Lower leg skin (tissue), 4 donors: ENCODE measurements at places on chromosomes 4 and X. TPM values are rescaled to one million over a fixed set of nuclear protein-coding genes. Genes with fewer than 3 reads are reported as not detected.

DNA sequence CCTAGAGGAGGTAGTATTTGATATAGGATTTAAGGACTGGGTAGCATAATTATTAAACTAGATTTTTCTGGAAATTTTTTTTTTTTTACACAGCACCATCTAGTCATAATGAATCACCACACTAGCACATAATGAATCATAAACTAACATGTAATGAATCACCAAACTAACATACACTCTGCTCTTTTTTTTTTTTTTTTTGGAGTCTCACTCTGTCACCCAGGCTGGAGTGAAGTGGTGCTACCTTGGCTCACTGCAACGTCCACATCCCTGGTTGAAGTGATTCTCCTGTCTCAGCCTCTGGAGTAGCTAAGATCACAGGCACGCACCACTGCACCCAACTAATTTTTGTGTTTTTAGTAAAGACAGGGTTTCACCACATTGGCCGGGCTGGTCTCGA, 92.5 kb downstream of the FAM13A start:
- DNase-seq: no peak

DNA sequence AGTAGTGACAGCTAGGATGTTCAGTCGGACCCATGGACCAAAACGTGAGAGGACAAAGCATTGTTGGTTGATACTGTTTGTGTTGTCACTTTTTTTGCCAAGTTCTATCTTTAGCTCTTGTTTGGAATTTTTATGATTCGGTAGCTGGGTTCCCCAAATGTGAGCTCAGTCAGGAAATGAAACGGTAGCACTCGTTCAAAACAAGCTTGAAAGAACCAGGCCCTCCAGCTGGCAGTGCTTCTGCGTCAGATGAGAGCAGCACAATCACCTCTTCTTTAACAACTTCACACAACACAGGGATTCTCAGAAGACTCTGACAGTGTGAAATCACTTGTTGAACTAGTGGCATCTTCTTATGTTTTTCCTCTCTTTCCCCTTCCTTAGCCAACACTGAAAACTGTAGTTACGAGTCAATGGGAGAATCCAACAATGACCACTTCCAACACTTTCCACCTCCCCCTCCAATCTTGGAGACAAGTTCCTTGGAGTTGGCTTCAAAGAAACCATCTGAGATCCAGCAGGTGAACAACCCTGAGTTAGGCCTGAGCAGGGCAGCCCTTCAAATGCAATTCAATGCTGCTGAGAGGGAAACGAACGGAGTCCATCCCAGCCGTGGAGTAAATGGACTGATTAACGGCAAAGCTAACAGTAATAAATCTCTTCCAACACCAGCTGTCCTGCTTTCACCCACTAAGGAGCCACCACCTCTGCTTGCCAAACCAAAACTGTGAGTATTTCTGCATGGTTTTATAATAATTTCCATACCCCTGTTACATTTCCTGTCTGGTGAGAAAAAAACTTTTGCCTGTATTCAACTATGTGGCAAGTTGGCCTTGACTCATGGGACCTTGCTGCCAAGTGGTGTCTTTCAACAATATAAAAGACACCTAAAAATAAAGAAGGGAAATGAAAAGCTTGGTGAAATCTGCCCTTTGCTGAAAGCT, 214.6 kb downstream of the PALLD start:
- no peak for DNase-seq

DNA sequence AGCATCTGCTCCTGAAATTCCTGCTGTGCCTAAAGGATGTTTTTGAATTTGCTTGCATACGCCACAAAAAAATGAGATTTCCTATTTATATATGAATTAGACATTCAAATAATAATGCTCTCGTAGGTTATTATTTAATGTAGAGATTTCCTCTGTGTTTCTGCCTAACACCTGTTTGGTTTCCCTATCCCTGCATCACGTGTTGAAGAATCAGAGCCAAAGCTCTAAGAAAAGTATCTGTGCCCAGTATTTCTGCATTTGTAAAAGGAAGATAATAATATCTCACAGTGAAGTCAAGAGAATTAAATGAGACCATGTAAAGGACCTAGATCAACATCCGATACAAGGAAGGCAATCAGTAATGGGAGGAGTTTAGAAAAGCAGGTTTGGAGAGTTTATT, 179.5 kb downstream of the HNRNPD start:
- DNase-seq: no peak

BCORL1 gene
- 7.4 TPM for total RNA-seq

CFAP299 gene
- not detected for total RNA-seq

PAGE5 gene
- not detected for total RNA-seq
